ENCODE measurements at places on chromosomes 13 and 19. TPM values are rescaled to one million over a fixed set of nuclear protein-coding genes. Genes with fewer than 3 reads are reported as not detected.

Gene ZNF324B
- 11.4 TPM for total RNA-seq

Gene PODNL1
- 0.13 TPM for total RNA-seq

Gene TNNI3
- total RNA-seq: not detected

Gene ZNF837
- 1.8 TPM for total RNA-seq

Gene HRC
- not detected for total RNA-seq

Gene CYP4F11
- total RNA-seq: not detected

Gene SLC7A9
- not detected for total RNA-seq

Gene MCF2L
- total RNA-seq: under 0.01 TPM

Gene ZNF20
- total RNA-seq: 2.7 TPM

Gene C3
- 0.28 TPM for total RNA-seq

Gene CGB1
- total RNA-seq: not detected

Gene ZNF850
- total RNA-seq: 5.5 TPM

Gene FAM216B
- not detected for total RNA-seq

Gene ATP1A3
- total RNA-seq: not detected

Gene RNF17
- total RNA-seq: not detected

Gene ZNF749
- total RNA-seq: 14.9 TPM

Gene DCT
- not detected for total RNA-seq

Gene SIAH3
- not detected for total RNA-seq

Gene PSG11
- not detected for total RNA-seq

Gene PSG1
- not detected for total RNA-seq

Gene ZNF285
- 3.9 TPM for total RNA-seq

Gene IL17D
- total RNA-seq: 5.8 TPM

Gene PTPRH
- 0.46 TPM for total RNA-seq

Gene SLC1A6
- total RNA-seq: not detected

Gene SLC6A16
- total RNA-seq: 0.13 TPM

Gene PRTN3
- total RNA-seq: not detected

Gene SLC8A2
- total RNA-seq: not detected

Gene SERPINE3
- total RNA-seq: not detected

Gene SMIM44
- total RNA-seq: not detected

Gene ESD
- total RNA-seq: 90.8 TPM

Gene ELANE
- total RNA-seq: not detected

Gene SIGLEC7
- total RNA-seq: not detected

Gene SULT2A1
- total RNA-seq: not detected
